Upper lobe of left lung (tissue), 6 donors: ENCODE measurements at places on chromosomes 3 and 15. TPM values are rescaled to one million over a fixed set of nuclear protein-coding genes. Genes with fewer than 3 reads are reported as not detected.

RNF7 gene
- 61.6 TPM for total RNA-seq

CORO2B gene
- 0.79 TPM for total RNA-seq

SIDT1 gene
- total RNA-seq: 5.5 TPM

CCDC54 gene
- not detected for total RNA-seq

GOLGA6D gene
- not detected for total RNA-seq

PPP1R14D gene
- total RNA-seq: 0.34 TPM

GRCh38 chr15:65979316-65979715 is 110.0 kb downstream of the RAB11A start:
- DNase-seq: no peak

- DNase-seq: no peak
These were observed 17.6 kb downstream of the TATDN2 start for GRCh38 chr3:10265833-10266232.

- DNase-seq: no peak
These were observed 35.4 kb downstream of the SEMA5B start for GRCh38 chr3:122992133-122992532.

DNA sequence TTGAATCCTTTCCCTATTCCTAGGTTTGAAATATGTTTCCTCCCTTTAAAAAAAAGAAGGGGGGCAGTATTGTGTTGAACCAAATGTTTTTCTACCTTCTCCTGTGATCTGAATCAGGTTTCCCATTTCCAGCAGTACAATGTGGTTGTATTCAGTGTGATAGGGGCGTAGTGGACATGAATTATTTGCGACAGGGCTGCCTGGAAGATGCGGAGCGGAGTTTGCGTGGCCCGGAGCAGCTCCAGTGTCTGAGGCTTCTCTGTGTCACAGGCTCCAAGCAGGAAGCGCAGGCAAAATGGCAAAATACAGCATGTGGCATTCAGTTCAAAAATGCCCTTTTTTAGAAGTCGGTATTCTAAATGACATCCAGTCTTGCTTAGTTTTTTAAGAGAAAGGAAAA is 154.4 kb downstream of the PGPEP1L start:
- DNase-seq: peak; percentile 91

- no peak for DNase-seq
These were observed 37.8 kb upstream of the MUC4 start for GRCh38 chr3:195849322-195850074.

DNA sequence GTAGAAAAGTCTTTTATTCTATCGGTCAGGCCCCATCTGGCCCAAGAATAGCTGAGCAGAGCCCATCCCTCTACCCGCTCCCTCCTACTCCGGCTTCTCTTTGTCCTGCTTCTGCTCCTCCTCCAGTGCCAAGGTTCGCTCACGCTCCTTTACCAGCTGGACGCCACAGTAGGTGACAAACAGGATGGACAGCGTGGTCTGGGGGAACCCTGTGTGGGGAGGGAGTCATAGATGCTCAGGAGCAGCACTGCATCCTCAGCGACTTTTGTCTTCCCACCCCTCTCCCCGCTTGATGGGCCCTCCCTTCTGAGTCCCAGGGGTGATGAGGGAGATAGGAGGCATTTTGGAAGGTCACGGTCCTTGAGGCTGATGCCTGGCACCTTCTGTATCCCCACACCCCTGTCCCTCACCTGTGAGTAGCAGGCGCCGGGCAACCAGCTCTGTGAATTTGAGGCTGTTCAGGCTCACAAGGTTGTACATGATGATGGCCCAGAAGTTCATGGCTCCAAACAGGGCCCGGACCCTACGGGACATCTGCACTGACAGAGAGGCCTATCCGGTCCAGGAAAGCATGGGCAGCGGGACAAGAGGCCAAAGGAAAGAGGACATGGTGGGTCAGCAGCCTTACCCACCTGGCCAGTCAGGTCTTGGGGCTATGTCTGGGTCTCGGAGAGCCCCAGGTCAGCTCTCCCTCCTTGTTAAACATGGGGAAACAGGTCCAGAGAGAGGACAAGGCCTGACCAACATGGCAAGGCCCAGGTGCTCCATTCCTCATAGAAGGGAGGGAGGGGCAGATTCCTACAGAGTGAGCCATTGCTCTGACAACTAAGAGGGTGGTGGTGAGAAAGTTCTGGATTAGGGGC is 7.6 kb downstream of the KLHL40 start:
- no peak for DNase-seq

DNA sequence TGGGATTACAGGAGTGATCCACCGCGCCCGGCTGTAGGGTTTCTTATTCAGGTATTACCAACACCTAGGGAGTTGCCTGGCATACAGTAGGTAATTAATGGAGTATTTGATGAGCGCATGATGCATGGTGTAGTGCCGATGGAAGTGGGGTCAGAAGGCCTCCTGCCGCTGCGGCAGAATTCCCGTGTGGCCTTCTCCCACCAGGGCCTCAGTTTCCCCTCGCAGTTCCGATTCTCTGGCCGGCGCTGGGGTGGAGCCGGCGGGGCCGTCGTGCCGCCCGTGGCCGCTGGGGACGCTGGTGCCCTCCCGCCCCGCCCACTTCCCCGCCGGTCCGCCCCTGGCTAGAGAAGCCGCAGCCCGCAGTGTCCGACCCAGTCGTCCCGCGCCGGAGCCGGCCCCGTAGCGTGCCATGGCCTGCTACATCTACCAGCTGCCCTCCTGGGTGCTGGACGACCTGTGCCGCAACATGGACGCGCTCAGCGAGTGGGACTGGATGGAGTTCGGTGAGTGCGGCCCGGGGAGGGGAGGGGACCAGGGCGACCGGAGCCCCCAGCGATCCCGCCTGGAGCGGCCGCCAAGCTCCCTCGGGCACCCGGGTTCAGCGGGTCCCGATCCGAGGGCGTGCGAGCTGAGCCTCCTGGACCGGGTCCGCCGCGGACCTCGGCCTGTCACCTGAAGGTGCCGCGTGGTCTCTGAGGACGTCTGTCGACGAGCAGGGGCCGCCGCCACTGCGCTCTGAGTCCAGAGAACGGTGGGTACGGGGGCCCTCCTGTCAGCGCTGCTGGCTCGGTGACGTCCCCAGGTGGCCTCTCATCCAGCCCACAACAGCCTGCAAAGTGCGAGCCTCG is at the start of gene IRAK2:
Gene IRAK2 (plus strand): TSS at position 374 of the 848 bp plus-strand sequence. CDS start 36 bp downstream, at position 410.
- peak; percentile 83 for DNase-seq

DNA sequence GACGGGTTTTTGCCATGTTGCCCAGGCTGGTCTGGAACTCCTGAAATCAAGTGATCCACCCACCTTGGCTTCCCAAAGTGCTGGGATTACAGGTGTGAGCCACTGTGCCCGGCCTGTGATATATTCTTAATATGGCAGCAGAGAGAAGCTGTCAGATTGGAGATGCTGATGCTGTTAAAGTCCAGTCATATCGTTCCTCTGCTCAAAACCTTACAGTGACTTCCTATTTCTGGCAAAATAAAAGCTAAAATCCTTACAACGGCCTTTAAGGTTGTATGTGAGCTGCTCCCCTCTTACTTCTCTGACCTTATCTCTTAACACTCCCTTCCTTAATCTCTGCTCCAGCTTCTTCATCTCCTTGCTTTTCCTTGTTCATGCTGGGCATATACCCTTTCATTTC is 26.6 kb upstream of the MGA start:
- DNase-seq: no peak

DNA sequence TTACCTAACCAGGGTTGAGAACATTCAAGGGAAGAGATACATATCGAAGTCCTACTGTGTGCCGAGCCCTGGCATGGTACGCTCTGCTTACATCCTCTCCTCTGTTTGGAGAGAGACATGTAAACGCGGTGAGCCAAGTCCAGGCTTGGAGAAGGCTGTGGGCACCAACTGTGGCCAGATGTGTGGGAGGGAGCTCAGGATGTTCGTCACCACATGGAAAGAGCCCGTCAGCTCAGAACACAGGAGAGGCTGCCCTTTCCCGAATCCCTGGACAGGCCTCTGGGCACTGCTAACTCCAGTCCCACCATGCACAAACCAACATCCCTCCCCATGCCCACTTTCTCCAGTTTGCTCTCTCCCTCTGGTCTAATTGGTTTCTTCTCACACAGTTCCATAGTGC is 43.0 kb downstream of the MESD start:
- DNase-seq: no peak

DNA sequence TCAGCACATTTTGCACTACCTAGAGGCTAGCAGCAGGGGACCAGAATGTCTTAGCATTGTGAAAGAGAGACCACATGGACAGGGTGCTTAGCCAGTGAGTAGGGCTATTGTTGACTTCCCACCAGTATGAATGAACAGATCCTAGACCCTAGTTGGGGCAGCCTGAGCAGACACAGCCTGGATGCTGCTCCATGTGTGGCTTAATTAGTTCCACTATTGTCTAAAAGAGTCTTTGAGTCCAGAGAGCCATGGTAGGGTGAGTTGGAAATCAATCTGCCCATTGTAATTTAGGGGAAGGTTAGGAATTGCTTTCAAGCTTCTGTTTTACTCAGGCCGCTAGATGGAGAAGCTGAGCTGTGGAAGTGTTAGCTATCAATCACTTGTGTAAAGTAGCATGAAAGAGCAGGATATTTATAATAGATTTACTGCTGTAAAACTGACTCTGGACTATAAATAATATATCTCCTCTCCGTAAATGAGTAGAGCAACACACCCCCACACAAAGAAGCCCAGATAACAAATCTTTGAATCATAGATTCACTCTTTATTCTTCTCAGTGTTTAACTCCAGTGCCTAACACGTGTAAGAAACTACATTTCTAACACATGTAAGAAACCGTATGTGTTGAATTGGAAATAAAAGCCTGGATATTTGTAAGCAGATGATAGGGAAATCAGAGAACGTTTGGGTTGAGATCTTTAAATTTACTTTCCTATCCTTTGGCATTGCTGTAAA is 4.1 kb upstream of the GCSAM start:
- no peak for DNase-seq

DNA sequence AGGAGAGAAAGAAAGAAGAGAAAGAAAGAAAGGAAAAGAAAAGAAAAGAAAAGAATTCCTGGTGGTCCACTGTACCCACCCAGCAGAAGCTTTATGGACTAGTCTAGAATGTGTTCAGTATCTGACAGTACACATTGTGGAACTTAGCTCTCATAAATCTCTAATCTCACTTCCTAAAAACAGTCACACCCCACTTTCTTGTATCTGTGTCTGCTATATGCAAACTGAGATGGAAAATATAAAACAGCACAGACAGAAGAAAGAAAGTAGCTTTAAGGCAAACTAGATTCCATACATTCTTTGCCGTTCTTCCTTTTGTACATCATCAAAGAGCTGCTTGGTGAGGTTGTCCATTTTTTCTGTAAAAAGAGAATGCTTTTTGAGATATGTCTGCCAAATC is 41.1 kb upstream of the GNB5 start:
- no peak for DNase-seq

- no peak for DNase-seq
These were observed 41.7 kb upstream of the IREB2 start for GRCh38 chr15:78396186-78396814.

GRCh38 chr3:193827040-193827669 is 234.1 kb downstream of the OPA1 start:
- no peak for DNase-seq

DNA sequence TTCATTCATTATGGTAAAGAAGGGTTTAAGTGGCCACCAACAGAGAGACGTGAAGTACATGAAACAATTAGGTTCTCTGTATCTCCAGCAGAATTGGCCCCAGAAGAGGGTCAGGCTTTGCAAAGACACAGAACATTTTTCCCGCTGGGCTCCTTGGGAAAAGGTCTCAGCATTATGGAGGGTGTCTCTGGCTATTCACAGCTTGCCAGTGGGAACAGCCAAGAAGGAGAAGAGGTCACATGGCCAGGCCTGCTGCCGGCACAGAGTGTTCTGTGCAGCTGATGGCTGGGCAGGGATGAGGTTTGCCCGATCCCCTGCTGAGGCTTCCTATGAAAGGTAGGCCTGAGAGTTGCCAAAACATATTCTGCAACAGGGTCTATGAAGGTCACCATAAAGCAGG is 77.8 kb upstream of the LPP start:
- no peak for DNase-seq

DNA sequence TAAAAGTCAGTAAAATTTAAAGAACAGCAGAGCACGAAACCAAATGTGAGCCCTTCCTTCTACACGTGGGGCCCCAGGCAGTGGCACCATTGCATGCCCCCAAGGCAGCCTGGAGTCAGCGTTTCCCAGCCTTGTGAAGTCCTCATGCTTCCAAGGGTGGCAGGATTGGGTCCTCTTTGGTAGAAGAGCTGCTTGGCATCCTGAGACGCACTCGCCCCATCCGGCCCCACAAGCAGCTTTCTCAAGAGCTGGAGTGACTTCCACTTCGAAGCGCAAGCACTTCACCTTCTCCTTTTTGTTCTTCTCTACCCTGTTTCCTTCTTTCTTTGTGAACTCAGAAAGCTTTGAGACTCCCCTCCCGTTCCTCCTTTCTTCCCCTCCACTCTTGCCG is 34.7 kb downstream of the ZNF710 start:
- no peak for DNase-seq

- DNase-seq: no peak
These were observed at the start of gene SHC4 for GRCh38 chr15:48963524-48964113. Gene SHC4, minus strand, starts transcription at chr15:48963919. Its CDS starts 904 bp downstream, at chr15:48963015.

- no peak for DNase-seq
These were observed 109.3 kb upstream of the MRPS22 start for GRCh38 chr3:139234491-139234890.

- DNase-seq: no peak
These were observed 53.1 kb downstream of the CLDN1 start for GRCh38 chr3:190269101-190269500.

DNA sequence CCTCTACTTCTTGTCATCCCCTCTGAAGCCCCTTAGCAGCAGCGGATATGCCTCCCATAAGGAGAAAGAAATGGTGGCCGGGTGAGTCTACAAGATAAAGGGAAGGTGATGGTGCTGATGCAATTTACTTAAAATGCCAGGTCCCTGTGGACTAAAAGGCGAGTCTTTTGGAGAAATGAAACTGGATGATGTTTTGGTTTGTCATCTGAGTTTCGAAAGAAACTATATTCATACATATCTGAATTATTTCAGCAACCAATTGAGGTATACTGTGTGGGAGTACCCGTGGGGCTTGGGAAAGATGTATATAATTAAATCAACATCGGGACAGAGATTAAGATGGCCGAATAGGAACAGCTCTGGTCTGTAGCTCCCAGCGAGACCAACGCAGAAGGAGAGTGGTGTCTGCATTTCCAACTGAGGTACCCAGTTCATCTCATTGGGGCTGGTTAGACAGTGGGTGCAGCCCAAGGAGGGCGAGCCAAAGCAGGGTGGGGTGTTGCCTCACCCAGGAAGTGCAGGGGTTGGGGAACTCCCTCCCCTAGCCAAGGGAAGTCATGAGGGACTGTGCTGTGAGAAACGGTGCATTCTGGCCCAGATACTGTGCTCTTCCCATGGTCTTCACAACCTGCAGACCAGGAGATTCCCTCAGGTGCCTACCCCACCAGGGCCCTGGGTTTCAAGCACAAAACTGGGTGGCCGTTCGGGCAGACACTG is 210.6 kb upstream of the CHRM5 start:
- DNase-seq: no peak

- DNase-seq: no peak
These were observed 28.6 kb downstream of the IQSEC1 start for GRCh38 chr3:13044496-13045240.

GRCh38 chr3:190173426-190173825 is 52.7 kb upstream of the P3H2 start:
- no peak for DNase-seq
